ENCODE measurements at places on chromosomes 2 and 18.

GRCh38 chr2:160471950-160472349, 21.7 kb downstream of the RBMS1 start:
- DNase-seq: no peak

DNA sequence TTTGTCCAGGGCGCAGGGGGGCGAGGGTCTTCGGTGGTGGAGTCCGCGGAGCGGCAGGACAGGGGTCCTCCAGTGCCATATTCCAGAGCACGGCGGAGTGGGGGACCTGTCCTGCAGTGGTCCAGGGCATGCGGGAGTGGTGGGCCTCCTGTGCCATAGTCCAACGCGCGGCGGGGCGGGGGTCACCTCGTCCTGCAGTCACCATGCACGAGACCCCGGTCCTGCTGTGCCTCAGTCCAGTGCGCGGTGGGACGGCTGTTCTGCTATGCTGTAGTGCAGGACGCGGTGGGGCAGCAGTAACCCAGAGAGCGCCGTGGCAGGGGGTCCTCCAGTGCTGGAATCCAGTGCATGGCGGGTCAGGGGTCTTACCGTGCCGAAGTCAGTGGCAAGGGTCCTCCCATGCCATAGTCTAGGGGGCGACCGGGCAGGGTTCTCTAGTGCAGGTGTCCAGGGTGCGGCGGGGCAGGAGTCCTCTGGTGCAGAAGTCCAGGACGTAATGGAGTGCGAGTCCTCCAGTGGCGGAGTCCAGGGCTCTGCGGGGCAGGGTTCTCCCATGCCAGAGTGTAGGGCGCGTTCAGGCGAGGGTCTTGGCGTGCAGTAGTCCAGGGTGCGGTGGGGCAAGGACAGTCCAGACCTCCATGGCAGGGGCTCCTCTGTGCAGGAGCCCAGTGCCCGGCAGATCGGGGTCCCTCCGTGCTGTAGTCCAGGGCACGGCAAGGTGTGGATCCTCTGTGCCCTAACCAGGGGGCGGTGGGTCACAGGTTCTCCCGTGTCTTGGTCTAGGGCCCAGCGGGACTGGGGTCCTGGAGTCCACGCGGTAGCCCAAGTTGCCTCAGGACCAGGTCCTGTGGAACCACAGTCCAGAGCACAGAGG, 130.4 kb downstream of the CCDC74A start:
- no peak for DNase-seq

DNA sequence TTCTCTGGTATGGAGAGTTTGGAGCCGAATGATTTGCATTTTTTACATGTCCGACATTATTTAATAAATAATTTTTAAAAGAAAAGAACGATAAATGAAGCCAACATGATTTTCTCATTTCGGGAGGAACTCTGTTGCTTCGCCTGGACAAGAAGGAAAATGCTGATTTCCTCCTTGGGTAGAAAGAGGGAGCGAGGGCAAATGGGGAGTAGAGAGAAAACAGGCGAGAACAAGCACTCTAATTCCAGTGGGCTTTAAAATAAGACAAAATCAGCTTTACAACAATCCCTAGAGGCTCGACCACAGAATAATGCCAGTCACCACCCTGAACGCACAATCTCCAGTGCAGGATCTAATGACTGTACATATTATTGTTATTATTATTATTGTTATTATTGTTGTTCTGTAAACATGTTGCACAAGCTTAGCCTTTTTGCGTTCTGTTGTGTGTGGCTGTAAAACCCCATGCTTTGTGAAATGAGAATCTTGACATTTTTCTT, 3.7 kb downstream of the DLX1 start:
- no peak for DNase-seq

DNA sequence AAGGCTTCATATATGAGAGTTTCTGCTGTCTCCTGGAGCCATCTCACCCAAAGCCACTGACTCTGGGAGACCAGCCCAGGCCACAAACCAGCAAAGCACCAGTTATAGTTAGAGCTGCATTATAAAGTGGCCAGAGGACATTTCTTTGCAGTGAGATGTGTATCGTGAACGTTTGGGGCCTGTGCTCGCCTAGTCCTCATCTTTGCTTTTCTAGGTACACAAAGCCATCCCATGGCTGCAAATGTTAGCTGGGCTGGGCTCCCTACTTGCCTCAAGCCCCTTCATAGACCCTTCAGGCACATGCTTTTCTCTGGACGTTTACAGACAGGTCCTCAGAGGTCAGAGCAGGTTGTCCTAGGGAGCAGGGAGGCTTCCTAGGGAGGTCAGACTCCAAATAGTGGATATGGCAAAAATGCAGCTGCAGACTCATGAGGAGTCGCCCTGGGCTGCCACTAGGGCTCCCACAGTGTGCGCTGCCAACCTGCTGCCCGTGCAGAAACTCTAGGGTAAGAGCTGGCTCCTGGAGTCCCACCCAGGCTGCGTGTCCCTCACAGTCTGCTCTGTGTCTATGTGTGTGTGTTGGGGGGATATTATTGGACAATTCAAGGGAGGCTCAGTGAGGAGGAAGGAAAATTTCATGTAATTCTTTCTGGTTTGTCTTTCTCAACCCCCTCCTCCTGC, 141.0 kb downstream of the RPIA start:
- no peak for DNase-seq

- DNase-seq: no peak
These were observed 26.1 kb downstream of the PID1 start for GRCh38 chr2:229244975-229245374.

- DNase-seq: no peak
These were observed 9.8 kb upstream of the NDUFV2 start for GRCh38 chr18:9092665-9093064.
